Skeletal muscle cell (primary cell): ENCODE measurements at places on chromosomes 2 and 18.

DNA sequence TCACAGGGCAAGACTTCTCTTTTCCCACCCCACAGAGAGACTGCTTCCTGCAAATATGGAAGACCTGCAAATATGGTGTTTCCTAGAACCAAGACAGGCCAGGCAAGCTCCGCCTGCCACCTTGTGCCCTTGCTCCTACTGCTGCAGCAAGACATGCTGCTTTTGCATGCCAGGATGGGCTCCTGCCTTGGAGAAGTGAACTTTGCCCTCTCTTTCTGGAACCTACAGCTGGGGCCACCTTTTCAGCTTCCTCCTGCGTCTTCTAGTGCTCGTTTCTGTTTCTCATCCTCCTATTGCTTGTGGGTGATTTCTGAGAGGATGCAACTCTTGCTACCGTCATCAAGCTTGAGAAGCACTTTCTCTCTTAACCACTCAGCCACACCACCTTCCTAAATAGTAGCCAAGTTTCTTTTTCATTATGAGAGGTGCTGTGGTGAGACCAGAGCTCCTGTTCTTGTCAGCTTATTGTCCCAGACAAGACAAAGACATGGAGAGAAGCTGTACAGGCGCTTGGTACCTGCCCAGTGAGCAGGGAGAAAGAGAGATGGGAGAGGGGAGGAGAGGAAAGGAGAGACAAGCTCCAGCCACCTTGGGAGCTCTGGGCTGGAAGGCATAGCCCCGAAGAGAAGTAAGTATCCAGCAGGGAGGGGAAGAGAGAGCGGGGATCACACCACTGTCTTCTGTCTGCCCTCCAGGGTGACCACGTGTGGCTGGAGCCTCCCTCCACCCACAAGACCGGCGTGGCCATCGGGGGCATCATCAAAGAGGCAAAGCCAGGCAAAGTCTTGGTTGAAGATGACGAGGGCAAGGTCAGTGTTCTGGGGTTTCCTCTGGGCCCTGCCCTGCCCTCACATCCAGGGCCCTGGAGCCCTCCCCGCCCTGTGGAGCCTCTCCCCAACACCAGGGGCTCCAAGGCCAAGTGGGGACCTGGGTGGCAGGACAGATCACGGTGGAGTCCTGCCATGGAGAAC is 28.3 kb downstream of the MYO7B start:
- no peak for DNase-seq

- DNase-seq: peak; percentile 38
Observed at GRCh38 chr2:46669996-46670793, 190.8 kb downstream of the TMEM247 start.

- DNase-seq: no peak
Observed at GRCh38 chr2:236910781-236911495, 174.8 kb upstream of the COPS8 start.

GRCh38 chr18:74793746-74794145 is 196.1 kb downstream of the ZNF407 start:
- DNase-seq: no peak

DNA sequence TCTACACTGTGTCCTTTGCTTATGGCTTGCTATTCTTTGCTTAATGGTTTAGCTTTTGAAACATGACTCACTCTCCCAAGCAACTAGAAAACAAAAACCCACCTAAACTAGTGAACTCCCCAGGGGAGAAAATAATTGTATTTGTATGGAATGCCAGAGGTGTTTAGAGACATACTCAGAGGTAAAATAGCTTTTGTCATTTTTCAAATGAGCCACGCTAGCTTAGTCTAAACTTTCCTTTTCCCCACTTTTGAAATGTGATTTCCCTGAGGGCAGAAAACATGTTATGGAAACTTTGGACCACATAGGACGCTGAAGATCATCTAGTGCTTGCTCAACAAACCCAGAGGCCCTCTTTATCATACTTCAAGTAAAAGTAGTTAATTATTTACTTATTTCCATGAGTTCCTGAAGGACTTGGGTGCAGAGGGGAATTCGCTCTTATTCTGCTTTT is 16.5 kb upstream of the CYTIP start:
- no peak for DNase-seq

DNA sequence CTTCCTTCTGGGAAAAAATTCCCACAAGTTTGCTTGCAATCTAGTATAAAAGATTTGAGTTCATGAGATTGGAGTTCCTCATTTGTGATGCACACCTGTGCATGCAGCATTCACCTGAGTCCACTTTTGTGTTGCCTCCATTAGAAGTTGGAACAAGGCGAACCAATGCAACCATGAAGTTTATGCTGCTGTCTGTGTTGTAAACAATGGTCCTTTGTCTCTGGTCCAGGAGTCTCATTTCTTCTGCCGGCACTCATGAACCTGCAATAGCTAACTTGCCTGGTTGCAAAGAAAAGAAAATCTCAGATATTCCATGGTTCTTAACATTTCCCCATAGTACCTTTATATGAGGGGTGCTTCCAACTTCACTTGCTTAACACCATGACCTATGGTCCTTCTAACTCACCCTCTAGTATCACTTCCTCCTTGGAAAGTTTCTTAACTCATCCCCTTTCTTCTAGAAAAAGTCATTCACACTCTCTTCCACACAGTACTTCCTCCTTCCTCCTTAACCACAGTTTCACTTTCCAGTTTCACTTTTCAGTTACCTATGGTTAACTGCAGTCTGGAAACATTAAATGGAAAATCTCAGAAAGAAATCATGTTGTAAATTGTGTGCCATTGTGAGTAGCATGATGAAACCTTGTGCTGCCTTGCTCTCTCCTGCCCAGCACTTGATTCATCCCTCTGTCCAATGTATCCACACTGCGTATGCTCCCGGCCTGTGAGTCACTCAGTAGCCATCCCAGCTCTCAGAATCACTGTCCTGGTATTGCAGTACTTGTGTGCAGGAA is 128.8 kb upstream of the TRIB2 start:
- peak; percentile 92 for DNase-seq

DNA sequence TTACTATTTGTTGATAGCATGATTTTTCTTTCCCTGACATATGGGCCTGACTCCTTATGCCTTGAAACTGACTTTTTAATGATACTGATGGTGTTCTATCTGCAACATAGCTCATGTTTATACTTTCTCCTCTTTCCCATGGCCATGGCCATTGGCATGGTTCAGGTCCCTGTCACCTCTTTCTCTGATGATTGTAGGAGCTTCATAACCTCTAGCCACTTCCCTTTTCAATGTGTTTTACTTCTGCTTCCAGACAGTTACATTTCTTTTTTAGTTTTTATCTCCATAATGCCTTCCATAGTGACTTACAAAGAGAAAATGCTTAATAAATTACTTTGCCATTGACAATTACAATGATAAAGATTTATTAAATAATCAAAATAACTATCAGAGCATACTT is 177.9 kb upstream of the SETBP1 start:
- DNase-seq: no peak

- DNase-seq: no peak
Observed at GRCh38 chr2:76193089-76193488, 482.4 kb upstream of the GCFC2 start.

DNA sequence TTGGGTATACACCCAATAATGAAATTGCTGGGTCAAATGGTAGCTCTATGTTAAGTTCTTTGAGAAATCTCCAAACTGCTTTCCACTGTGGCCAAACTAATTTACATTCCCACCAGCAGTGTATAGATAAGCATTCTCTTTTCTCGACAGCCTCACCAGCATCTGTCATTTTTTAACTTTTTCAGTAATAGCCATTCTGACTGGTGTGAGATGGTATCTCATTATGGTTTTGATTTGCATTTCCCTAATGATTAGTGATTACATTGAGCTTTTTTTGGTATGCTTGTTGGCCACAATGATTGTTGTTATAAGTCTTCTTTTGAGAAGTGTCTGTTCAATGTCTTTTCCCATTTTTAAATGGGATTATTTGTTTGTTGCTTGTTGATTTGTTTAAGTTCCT is 50.4 kb upstream of the EPAS1 start:
- no peak for DNase-seq

DNA sequence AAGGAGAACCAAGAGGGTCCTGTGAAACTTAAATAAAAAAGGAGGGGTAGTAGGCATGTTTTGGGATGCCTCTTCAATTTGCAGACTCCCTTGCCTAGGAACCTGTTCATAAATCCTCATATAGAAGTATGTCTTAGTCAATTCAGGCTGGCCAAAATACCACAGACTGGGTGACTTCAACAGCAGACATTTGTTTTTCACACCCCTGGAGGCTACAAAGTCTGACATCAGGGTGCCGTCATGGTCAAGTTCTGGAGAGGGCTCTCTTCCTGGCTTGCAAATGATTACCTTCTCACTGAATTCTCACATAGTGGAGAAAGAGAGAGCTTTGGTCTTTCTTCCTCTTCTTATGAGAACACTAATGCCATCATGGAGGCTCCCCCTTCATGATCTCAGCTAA is 4.1 kb upstream of the TCF4 start:
- DNase-seq: no peak

DNA sequence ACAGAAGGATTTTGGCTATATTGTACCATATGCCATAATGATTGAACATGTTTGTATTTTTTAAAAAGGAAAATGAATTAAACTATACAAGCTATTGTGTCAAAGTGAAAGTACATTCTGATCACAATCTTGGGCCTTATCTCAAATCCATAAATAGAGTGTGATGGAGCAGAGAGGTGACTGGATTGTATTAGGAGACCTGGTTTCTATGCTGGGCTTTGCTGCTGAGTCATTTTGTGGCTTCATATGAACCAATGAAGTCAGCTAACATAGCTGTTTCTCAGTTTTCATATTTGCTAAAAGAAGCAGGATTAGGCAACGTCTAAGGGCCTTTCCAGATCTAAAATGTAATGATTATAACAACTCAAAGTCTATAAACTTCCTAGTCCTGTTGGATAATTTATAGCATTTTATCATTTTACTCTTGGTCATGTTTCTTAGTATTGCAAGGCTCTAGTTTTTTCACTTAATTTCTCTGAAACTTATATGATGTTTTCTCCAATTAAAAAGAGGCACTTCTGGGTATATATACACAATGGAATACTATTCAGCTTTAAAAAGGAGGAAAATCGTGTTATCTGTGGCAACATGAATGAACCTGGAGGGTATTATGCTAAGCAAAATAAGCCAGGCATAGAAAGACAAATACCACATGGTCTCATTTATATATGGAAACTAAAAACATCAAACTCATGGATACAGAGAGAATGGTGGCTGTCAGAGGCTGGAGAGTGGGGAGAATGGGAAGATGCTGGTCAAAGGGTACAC is 112.3 kb downstream of the MEP1B start:
- DNase-seq: peak; percentile 68

DNA sequence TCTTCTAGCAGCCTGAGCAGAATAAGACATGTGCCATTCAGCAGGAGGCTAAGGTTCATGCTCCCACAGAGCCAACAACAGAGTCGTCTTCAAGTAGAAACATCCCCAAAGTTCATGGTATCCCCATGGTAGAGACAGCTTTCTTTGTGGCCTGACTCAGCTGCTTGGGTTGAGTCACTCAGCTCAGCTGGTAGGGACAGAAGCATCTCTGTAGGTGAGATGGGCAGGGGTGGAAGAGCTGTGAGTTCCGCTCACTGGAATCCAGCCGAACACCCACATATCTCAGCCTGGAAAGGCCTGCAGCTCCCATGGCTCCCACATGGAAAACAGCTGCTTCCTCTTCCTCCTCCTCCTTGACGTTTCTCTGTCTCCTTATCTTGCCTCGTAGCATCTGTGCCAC is 792.7 kb downstream of the RNF144A start:
- no peak for DNase-seq

- no peak for DNase-seq
Observed at GRCh38 chr2:9423922-9424272, 443 bp downstream of the CPSF3 start.

DNA sequence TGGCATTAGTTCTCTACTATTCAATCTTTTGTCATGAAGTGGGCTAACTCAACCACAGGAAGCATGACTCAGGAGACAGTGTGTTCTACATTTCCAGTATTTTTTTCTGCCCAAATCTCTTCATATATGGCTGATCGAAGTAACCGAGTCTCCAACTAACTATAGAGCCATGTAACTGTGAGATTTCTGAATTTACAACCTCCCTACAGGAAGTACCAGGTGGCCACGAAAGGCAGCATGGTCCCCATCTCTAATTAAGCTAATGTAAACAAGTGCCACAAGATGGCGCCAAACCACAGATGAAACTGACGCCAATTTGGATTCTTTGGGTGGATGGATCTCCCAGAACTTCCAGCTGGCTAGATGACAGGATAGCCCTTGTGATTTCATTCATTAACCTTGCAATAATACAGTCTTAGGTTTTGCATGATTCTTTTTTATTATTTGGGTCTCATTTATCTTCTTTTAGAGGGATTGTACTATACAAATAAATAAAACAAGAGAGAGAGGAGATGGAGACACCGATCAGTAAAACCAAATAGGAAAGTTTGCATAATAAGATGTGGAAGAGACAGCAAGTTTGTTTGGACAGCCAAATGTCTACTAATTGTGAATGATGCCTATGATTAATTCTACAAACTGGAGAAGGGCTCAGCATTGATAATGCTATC is 18.3 kb upstream of the ARHGAP15 start:
- DNase-seq: peak; percentile 24

GRCh38 chr2:152511981-152512380 is 177.0 kb downstream of the FMNL2 start:
- no peak for DNase-seq

- DNase-seq: no peak
Observed at GRCh38 chr2:156470975-156471583, 34.9 kb downstream of the GPD2 start.

DNA sequence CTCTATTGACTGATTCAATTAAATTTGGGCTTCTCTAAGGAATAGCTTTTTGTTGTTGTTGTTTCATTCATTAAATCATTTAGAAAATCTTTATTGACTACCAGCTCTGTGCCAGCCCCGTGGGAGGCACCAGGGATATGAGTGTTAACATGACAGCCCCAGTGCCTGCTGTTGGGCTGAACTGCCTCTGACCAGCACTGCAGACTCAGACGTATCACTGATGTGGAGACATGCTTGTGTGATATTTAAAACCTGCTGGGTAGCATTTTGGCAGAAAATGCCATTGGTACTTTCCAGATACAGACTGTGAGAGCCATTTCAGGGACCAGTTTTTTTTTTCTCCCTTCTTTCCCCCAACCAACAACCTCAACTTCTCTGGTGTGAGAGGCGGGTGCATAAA is 38.6 kb upstream of the KCNF1 start:
- no peak for DNase-seq

DNA sequence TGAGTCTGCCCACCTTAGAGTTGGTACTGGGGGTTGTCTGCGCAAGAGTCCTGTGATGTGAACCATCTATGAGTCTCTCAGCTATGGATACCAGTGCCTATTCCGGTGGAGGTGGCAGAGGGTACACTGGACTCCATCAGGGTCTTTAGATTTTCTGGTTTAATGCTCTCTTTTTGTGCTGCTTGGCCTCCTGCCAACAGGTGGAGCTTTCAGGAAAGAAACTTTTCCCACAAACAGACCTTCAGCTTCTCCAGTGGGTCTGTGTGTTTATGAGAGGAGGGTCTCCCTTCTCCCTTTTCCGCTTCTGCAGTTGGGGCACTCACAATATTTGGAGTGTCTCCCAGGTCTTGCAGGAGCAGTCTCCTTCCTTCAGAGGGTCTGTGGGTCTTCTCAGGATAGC is 1721.9 kb upstream of the SLC39A10 start:
- no peak for DNase-seq

DNA sequence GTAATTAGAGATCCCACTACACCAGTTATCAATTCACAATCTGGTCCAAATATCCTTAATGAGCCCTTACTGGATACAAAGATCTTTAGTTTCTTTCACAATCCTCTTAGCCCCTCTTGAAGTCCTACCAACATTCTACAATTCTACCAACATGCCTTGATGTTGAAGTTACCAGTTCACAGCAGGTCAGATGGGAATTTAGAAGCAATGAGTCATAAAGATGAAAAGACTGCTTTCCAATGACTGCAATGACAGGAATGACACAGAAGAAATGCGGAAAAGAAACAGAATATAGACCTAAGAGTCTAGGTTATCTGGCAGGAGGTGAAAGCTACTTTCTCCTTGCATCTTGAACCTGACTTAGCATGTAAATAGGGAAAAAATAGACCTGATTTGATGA is 24.5 kb downstream of the RTTN start:
- peak; percentile 20 for DNase-seq
